ENCODE measurements at places on chromosomes 2 and 18.

DNA sequence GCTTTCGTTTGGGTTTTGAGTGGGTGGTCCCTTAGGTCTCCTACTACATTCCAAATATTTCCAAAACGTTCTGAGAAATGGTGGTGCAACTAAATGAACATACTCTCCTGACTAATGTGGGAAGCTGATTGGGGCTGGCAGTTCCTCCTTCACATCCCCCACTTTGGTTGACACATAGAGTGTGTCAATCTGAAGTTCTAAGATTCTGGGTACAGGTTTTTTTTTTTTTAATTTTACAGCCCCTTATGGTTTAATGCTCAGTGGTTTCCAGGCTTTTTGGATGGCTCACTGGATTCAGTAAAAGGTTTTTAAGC, 58.4 kb upstream of the ITGB6 start:
- no peak for DNase-seq

GRCh38 chr2:3176869-3177255, 200.8 kb downstream of the EIPR1 start:
- DNase-seq, result no peak

DNA sequence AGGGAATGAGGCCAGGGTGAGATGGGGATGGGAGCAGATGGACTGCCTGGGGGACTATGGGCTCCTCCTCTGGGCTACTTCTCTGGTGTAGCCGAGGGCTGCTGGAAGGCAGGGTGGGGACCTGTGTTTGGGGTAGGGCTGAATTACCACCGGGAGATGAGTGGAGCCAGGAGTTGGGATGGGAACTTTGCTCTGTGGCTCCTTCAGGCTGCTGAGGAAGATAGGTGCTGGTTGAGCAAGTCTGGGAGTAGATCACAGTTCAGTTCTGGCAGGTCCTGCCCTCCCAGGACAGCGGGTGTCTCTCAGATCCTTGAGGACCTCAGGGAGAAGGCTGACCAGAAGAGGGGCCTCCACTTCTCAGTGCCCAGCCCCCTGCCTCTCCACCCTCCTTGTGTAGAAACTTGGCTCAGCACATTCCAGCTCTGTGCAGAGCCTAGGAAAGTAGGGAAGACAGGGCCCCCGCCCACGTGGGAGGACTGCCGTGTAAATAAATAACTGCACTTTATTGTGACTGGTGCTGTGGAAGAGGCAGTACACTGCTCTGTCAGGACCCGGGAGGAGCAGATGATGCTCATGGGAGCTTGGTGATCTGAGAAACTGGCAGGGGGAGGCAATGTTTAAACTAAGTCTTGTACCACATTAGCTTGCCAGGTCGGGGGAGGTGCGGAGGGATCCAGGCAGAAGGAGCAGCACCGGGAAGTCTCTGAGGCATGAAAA, 15.3 kb downstream of the TET3 start:
- no peak for DNase-seq

GRCh38 chr2:159064446-159065301, 96.2 kb downstream of the TANC1 start:
- no peak for DNase-seq

DNA sequence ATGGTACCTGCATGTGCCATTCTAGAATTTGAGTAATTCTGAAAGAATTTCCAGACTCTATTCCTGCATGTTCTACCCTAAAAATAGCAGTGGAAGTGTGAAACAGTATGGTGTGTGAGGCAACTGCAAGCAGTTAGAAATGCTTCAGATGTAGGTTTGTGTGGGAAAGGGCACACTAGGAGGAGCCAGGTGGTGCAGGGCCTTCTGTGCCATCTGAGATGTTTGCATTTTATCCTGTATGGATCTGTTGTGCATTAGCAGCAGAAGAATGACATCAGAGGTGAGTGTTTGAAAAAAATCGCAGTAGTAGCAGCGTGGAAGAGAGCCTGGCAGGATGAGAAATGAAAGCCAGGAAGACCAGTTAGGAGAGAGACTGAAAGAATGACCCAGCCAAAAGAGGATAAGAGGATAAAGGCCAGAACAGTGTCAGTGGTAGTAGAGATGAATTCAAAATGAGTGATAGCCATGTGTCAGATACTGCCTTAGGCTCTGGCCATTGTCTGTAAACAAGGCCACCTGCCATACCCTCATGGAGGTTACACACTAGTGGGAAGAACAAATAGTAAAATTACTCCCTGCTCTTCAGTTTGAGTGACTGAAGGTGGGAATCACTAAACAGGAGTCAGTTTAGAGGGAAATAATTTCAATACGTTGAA, 142.2 kb downstream of the PKP4 start:
- no peak for DNase-seq

DNA sequence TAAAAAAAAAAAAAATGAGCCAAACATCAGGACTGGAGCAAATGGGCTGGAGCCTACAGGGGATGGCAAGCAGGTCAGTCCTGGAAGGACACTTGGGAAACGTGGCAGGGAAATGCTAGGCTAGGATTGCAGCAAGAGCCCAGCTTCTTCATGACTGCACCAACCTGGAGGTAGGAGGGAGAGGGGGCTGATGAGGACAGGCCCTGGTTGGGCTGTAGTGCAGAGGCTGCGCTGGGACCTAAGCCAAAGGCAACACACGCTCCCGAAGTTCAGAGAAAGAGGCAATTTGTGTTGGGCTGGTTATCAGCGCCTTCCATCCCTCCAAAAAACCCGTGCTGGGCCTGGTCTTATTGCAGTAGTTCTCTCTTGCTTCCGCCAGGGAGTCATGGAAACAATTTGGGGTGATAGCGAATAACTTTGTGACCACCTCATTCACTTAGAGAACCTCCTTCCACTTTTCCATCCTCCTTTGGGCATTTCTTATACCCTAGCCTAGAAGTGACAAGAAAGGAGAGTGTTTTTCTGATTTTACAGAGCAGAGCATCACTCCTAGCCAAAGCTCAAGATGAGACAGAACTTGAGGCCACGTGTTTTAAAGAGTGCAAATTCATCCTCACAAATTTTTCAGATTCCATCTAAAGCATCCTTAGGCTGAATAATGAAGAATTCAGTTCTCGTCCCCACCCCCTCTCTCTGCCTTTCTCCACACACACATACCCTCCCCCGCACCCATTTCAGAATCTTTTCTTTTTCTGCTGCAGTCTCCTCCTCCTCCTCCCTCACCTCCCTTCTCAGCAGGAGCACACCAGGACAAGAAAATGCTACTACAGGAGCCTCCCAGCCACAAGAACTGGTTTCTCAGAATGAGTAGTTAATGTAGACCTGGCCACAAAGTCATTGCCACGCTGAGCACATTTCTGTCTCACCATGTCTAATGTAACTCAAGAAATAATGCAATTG, 82.5 kb upstream of the STPG4 start:
- DNase-seq, result no peak

GRCh38 chr2:99611034-99611433, 121.2 kb upstream of the REV1 start:
- no peak for DNase-seq

DNA sequence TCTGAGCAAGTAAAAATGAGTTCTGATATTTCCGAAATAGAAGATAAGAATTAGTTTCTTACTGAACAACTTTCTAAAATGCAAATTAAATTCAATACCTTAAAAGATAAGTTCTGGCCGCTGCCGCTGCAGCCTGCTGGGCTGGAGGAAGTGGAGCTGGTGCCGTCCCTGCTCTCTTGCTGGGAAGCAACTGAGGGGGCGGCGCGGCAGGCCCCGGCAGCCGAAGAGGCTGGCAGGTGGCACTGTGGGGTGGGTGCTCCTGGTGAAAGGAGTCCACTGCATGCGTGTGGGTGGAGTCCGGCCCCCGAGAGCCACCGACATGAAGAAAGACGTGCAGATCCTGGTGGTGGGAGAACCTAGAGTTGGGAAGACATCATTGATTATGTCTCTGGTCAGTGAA, 89.5 kb upstream of the ZNF519 start:
- no peak for DNase-seq

GRCh38 chr2:44324971-44325426, 36.3 kb downstream of the PREPL start:
- DNase-seq, result no peak

GRCh38 chr2:43107679-43108078, 118.7 kb downstream of the ZFP36L2 start:
- DNase-seq, result no peak

DNA sequence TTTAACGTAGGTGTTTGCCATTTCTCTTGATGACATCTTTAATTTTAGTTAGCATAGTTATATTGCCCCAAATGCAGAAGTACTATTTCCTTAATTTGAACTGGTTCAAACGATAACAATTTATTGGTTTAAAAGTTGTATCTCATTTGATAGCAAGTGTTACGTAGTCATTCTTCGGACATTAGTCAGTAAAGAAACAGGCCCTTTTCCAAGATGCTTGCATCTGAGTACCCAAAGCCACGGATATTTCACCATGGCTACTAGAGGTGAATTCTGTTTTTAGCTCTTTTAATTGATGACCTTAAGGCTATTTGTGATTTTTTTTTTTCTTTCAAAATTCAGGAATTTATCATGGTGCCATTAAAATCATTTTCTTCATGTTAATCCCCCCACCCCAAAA, 32.1 kb downstream of the GLS start:
- DNase-seq, result no peak

- no peak for DNase-seq
These were observed 18.8 kb upstream of the MREG start for GRCh38 chr2:216031960-216032689.

DNA sequence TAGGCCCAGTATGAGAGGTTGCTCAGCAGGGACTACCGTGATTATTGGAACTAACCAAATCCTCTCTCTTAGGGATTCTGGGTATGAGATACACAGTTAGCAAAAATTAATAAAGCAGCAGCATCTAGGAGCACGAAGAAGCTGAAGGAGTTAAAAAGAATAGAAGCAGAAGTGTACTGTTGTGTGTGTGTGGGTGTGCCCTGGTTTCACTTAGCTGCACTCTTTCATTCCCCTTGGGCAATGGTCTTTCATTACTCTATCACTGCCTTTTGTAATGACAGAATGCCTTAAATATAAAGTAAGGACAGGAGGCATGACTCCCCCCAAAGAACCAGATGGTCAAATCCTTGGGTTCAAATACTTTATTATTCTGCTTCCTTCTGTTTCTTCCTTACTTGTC, 115.9 kb upstream of the CD302 start:
- DNase-seq, result no peak

DNA sequence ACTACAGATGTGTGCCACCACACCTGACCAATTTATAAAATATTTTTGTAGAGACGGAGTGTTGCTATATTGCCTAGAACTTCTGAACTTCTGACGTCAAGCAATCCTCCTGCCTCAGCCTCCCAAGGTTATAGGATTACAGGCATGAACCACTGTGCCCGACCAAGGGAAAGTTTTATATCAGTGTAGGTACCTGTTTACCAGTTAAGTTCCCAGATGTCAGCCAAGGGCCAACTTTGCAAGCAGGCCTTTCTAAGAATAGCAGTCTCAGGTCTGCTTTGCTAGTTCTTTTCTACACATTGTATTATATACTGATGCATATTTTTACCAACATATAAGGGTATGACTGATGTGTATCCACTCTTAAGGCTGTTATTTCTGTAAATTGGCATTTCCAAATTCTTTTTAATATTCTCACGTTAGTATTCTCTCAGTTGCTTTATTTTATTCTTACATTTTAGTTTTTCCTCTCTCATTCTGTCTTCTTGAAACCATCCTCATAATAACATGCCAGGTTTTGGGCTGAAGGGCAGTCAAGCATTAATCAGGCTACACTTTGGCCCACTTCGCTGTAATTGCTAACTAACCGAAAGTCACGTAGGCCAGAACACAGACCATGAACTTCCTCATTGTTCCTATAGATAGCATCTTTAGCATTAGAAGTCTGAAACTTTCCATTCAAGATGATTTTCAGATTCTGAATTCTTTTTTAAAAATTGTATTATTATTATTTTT, 25.0 kb upstream of the CXXC1 start:
- no peak for DNase-seq

DNA sequence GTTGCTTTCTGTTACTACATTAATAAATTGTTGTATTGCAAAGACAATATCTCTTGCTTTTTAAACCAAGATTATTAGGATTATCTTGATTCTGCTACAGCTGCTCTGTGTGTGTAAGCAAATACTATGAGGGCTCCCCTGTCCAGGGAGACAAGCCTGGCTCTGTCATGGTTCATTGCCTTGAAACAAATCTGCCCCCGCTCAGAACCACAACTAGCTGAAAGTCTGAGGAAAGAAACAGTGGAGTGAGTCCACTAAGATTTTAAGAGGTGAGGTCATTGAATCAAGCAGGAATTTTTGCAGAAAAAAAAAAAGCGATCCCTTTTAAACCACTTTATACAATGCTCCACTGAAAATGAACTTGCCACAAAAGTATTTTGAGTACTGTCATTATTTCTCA, 30.8 kb upstream of the LRRTM4 start:
- no peak for DNase-seq

DNA sequence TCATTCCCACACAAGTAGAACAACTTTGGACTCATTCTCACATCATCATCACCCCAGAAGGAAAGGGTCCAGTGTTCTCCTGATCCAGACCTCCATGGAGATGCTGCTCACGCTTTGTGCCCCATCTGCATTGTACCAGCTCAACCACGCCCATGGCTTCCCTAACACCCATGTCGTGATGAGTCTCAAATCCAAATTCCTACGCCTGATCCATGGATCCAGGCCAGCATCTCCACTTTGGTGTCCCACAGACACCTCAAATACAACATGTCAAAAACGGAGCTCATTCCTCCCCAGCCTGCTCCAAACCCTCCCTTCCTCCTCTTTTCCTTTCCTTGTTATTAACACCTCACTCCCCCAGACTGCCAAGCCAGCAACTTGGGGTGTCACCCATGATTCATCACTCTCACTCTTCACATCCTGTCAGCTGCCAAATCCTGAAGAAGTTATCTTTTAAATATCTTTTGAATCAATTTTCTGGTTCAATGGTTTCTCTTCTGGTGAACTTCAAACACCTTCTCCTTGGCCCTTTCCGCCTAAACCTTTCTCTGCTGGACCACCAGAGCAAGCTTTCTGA, 30.2 kb upstream of the FAM124B start:
- no peak for DNase-seq

- DNase-seq, result no peak
These were observed 888 bp downstream of the FASTKD2 start for GRCh38 chr2:206766057-206766930.

GRCh38 chr2:224110811-224111210, 71.7 kb upstream of the SERPINE2 start:
- DNase-seq, result no peak

DNA sequence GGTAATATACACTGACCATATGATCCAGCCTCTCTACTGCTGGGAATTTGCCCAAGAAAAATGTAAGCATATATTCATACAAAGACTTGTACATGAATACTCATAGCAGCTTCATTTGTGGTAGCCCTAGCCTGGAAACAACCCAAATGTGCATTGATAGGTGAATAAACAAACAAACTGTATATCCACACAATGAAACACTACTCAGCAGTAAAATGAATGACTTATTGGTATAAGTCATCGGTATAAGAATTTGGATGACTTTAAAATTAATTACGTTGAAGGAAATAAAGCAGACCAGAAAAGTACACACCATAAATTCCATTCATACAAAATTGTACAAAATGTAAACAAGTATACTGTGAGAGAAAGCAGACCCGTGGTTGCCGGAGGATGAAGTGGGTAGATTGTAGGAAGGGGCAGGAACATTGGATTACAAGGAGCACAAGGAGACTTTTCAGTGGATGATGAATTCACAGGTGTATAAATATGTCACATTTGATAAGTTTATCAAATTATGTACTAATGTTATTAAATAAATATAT, 376.7 kb downstream of the TDRD15 start:
- DNase-seq, result no peak

GRCh38 chr18:29874519-29875098, 1167.9 kb downstream of the DSC3 start:
- no peak for DNase-seq
